HCT116 (cell line): ENCODE measurements at places on chromosomes 2 and 18.

GRCh38 chr2:18910843-18911242, 321.5 kb upstream of the NT5C1B start:
- DNase-seq: peak; percentile 2

GRCh38 chr2:227888289-227888688, 16.9 kb downstream of the DAW1 start:
- DNase-seq: peak; percentile 32

GRCh38 chr18:364256-364826, 96.5 kb upstream of the THOC1 start:
- DNase-seq: no peak

- DNase-seq: no peak
These were observed 343.3 kb downstream of the INSIG2 start for GRCh38 chr2:118431586-118431985.

GRCh38 chr2:9991829-9992273, 40.4 kb downstream of the GRHL1 start:
- no peak for DNase-seq

- DNase-seq: no peak
These were observed 86.1 kb downstream of the TNS1 start for GRCh38 chr2:217916504-217917254.

GRCh38 chr2:120901201-120901600, 165.5 kb downstream of the GLI2 start:
- DNase-seq: no peak

DNA sequence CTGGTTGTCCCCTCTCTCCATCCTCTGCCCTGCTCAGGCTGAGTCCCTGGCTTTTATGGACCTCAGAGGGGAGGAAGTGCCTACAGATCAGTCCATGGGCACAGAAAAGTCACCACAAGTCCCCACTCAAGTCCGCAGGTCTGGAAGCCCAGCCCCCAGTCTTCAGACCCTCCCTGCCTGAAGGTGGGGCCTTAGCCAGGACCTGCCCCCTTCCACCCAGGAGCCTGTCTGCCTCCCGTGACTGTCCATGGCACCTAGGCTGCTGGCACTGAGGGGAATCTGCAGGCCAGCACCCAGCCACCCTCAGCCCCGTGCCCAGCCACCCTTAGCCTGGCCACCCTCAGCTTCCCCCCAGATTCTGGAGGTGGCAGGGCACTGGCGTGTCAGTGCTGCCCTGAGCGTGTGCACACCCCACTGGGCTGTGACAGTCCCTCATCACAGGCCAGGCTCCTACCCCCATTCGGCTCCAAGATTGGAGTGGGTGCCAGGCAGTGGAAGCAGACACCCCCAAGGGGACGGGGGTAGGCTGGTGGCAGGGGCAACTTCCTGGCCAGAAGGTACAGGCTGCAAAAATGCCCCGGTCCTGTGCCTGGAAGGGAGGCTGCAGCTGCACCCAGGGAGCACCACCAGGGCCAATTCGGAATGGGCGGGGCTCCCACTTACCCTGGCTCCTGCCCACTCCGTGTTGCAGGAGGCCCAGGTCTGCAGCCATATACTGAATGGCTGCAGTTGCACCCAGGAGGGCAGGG, 154.7 kb upstream of the RMP24 start:
- DNase-seq: no peak

DNA sequence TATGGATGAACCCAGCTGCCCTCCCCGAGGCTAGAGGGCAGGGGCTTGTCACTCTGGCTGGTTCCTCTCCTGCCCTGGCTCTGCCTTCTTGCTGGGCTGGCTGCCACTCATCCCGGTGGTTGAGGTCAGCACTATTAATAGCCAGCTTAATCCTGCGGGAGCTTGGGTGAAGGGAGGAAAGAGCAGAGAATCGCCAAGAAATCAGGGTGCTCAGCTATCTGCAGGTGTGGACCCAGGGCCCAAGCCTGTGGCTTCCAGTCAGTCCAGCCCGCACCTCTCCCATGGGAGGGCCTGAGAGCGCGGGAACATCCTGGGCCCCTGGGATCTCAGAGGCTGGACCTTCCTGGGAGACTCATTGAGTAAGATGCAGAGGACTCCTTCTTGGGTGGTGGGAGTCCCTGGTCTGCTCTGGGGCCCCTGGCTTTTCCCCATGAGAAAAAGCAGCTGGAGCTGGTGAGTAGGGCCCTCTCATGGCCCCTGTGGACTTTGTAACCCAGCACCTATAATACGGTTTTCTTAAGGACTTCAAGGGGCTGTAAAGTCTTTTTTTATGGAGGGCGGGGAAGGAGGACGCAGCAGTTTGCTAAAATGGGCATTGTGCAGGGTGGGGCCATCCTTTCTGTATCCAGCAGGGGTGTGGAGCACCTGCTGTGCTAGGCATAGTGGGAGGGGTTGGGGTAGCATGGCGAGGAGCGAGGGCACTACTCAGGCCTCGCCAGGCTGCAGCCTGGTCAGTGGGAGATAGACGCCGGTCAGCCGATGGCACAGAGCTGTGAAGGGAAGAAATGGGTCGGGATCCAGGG, 27.4 kb upstream of the CNNM3 start:
- no peak for DNase-seq

DNA sequence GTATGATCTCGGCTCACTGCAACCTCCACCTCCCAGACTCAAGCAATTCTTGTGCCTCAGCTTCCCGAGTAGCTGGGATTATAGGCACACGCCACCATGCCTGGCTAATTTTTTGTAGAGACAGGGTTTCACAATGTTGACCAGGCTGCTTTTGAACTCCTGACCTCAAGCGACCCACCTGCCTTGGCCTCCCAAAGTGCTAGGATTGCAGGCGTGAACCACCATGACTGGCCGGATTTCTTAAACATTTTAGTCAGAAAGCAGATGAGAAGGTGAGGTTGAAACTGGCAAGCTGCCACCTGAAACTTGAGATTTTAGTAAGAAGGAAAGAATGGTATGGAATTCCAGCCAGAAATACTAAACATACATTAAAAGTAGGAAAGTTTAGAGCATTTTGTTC, 31.9 kb downstream of the KLHL23 start:
- DNase-seq: no peak

GRCh38 chr2:198483051-198483450, 678.7 kb downstream of the PLCL1 start:
- no peak for DNase-seq

- peak; percentile 83 for DNase-seq
These were observed 14.6 kb upstream of the ITGAV start for GRCh38 chr2:186575302-186575701.

DNA sequence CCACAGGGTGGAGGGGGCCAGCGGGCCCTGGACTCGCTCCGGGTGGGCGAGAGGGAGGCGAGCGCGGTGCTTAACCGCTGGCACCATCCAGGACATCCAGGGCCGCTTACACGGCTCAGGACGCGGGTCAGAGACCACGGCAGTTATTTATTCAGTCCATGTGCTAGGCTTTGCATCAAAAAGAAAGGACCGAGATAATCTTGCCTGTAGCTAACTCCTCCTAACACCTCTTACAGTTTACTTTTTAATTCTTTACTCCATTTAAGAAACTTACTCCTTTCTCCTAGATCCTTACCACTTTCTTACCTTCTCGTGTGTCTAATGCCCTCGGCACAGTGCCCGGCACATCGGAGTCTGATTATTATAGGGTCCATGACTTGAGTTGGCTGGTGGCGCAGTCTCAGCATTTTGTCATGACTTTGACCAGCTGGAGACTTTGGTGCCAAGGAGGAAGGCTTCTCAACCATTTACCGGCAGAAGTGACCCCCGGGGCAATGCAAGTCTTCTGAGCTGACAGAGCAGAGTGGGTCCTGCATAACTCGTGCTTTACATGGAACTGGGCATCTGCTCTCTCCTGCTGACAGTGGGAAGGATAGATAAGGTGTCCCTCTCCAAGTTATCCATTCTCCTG, 503 bp downstream of the ANXA4 start:
- no peak for DNase-seq

- DNase-seq: no peak
These were observed 10.0 kb downstream of the PCARE start for GRCh38 chr2:29064346-29064715.

- peak; percentile 13 for DNase-seq
These were observed 339.4 kb downstream of the CMPK2 start for GRCh38 chr2:6526093-6526824.

DNA sequence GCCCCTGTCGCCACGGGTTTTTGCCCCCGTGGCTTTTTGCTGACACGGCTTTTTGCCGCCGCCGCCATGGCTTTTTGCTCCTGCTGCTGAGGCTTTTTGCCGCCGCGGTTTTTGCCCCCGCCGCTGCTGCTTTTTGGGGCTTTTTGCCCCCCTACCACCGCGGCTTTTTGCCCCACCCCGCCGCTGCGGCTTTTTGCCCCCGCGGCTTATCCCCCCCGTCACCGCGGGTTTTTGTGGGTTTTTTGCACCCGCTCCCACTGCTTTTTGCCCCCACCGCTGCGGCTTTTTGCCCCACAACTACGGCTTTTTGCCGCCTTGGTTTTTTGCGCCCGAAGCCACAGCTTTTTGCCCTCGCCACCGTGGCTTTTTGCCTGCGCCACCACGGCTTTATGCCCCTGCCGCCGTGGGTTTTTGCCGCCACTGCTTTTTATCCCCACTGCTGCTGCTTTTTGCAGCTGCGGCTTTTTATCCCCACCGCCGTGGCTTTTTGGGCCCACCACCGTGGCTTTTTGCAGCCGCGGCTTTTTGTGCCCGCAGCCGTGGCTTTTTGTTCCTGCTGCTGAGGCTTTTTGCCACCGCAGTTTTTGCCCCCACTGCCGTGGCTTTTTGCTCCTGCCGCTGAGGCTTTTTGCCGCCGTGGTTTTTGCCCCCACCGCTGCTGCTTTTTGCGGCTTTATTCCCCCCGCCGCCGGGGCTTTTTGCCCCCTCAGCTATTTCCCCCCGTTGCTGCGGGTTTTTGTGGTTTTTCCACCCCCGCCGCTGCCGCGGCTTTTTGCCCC, 2798.0 kb upstream of the TEKT4 start:
- DNase-seq: no peak

DNA sequence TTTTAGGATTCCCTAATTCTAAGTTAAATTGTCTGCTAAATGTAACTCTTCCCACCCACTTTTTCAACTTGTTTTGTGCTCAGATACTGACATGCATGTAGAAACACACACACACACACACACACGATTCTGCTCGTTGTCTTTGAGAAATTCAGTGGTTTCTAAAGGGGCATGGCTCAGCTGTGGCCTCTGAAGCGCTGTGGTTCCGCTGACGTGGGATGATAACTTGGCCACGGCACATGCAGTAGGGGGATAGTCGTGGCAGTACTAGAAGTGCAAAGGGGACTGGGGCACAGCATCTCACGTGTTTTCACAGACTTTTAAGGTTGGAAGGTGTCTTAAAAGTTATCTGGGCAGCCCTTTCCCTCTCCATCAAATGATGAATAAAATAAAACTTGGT, 18.4 kb downstream of the CASP10 start:
- DNase-seq: no peak

GRCh38 chr18:7393080-7393479, 162.2 kb downstream of the LRRC30 start:
- no peak for DNase-seq

GRCh38 chr18:41347057-41347456, 608.0 kb upstream of the PIK3C3 start:
- DNase-seq: no peak

- DNase-seq: no peak
These were observed 100.5 kb downstream of the CDC42EP3 start for GRCh38 chr2:37570773-37571586.

- no peak for DNase-seq
These were observed 6.4 kb upstream of the FHL2 start for GRCh38 chr2:105405291-105405690.

DNA sequence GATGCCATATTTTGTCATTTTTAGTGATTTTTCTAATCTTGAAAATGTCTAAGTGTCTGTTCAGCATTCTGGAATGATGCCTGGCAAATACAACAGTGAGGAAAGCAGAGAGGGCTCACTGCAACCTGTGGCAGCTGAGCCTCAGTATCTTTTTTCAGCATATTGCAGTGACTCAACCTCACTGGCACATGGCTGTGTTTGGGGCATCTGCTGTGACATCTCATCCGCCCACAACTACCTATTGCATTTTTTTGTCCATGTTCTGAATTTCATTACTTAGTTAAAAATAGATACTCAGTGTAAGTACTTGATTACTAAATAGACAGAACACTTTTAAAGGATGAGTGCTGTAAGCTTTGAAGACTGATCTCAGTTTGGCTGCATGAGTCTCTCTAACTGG, 10.7 kb downstream of the BABAM2 start:
- no peak for DNase-seq
